Lung microvascular endothelial cell (primary cell): ENCODE measurements at places on chromosomes 7 and 10. TPM values are rescaled to one million over a fixed set of nuclear protein-coding genes. Genes with fewer than 3 reads are reported as not detected.
A peak's percentile ranks its signal among the peaks of the same experiment; 100 is the strongest.

The NPY4R gene
- total RNA-seq: not detected in 2 replicates

The NUDT1 gene
- total RNA-seq: 4.8 and 10.5 TPM in 2 replicates

The ALOX5 gene
- total RNA-seq: not detected in 2 replicates

The PRSS37 gene
- total RNA-seq: not detected in 2 replicates

DNA sequence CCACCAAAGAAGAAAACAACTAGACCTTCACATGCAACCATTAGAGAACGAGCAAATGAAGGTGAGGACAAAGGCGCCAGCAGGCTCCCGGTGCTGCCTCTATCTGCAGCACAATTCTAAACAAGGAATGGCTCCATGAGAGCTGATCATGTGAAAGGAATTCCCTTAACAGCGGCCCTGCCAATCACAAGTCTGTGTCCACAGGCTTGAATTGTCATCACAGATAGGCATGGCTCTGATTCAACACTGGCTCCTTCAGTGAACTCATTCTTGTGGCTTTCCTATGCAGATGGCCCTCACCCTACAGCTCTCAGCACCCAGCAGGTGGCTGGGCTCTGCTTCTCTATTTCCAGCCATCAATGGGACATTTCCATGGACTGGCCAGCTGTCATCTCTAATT lies 36.2 kb downstream of the LAMB1 start:
- DNase-seq: peak; percentile 73

- no peak for DNase-seq
Observed at GRCh38 chr10:128922172-128922571, 544.9 kb upstream of the MGMT start.

GRCh38 chr10:132420469-132420980 lies 23.5 kb downstream of the PWWP2B start:
- no peak for DNase-seq

DNA sequence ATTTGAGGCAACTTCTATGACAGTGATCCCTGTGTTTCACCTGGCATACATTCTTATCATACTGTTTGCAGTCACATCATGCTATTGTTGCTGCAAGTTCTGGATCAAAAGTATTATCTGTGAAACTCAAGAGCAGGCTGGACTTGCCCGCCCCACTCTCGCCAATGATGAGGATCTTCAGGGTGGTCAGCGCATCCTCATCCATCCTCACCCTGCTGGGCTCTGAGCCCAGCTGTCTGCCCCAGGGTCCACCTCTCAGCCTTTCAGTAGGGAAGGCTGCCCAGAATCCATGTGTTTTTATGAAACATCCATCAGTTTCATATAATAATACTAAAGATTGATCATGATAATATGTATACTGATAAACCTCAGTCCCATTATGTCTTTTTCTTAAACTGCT lies 55.4 kb upstream of the KIF5B start:
- no peak for DNase-seq

- DNase-seq: no peak
Observed at GRCh38 chr10:49008505-49009198, 69.0 kb upstream of the LRRC18 start.

DNA sequence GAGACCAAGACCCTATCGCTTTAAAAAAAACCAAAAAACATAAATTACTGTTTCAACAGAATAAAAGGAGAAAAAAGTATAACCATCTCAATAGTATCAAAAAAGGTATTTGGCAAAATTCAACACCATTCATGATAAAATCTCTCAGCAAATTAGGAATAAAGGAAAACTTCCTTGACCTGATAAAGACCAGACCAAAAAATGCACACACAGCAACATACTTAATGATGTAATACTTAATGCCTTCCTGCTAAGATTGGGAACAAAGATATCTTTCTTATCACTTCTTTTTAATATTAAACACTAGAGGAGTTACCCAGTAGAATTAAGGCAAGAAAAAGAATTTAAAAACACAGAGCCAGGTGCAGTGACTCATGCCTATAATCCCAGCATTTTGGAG lies 79.3 kb downstream of the CNOT4 start:
- DNase-seq: no peak

- no peak for DNase-seq
Observed at GRCh38 chr7:129676017-129676897, 64.7 kb downstream of the NRF1 start.
